GM12892 (cell line): ENCODE measurements at places on chromosomes 2 and 18.

DNA sequence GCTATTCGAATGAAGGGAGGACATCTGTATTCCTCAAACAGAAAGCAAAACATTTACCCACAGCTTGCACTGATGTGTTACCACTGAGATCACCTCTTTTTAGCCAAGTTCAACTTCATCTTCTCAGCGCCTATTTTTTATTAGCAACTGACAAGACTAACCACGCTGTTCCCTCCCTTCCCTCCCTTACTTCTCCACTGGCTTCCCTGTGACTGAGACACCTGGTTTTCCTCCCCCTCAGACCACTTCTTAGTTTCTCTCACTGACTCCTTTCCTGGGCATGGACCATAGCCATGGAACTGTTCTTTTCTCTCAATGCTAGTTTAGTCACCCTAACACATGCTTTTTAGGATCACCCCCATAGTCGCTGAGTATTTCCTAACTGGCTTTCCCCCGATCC, 3.3 kb downstream of the L3MBTL4 start:
- DNase-seq = no peak

DNA sequence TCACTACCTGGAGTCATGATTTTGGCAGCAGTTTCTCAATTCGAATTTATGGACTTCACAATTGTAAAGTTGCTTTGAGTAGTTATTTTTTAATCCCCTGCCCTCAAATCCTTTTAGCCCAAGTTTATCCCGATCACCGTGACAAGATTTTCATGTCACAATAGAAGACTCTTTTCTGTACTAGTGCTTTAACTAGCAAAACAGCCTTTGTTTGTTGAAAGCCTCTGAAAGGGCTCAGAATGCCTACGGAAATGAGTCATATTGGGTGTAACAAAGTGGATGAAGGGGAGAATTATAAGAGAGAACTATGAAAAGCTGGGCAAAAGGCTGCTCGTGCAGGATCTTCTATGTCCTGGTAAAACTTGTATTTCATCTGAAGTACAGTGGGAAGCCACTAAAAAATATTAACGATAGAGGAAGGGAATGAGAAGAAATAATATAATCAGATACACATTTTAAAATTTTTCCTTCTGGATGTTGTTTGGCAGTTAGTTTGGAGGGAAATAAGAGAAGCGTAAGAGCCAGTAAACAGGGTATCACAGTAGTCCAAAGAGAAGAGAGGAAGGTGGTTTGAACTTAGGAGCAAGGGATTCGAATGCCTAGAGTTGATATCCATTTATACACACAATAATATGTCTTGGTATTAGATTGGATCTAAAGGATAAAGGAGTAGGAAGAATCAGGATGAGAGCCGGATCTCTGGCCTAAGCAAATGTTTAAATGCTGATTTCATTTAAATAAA, 114.9 kb downstream of the GALNT13 start:
- DNase-seq = no peak

DNA sequence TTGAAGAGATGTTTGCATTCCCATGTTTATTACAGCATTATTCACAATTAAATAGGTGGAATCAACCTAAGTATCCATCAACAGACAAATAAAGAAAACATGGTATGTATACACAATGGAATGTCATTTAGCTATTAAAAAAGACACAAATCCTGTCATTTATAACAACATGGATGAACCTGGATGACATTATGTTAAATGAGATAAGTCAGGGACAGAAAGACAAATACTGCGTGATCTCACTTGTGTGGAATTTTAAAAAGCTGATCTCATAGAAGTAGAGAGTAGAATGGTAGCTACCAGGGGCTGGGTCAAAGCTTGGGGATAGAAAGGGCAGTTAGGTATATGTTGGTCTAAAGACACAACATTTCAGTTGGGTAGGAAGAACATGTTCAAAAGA, 376.3 kb downstream of the EPHA4 start:
- DNase-seq = no peak

GRCh38 chr2:64166637-64167420, 22.6 kb upstream of the PELI1 start:
- no peak for DNase-seq
